ENCODE measurements at places on chromosomes 11 and 22. TPM values are rescaled to one million over a fixed set of nuclear protein-coding genes. Genes with fewer than 3 reads are reported as not detected.

SLC1A2 gene
- total RNA-seq = under 0.01 TPM

C11orf16 gene
- total RNA-seq = not detected

- DNase-seq = peak; percentile 75
These were observed 71.4 kb upstream of the MPEG1 start for GRCh38 chr11:59283825-59284772.

GAB4 gene
- total RNA-seq = 0.81 TPM

GRCh38 chr11:45096636-45097035, 49.8 kb upstream of the PRDM11 start:
- DNase-seq = no peak

DNA sequence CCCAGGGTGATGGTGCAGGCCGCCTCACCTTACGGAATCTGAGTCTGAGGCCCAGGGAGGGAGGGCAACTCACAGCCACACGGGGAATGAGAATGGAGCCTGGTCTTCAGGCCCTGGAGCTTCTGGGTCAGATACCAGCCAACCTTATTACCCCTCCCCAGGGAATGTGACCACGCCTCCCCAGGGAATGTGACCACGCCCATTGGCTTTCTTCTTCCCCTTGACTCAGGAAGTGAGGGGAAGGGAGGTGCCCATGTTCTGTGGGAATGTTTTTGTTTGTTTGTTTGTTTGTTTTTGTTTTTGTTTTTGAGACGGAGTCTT, 57.5 kb upstream of the RBFOX2 start:
- DNase-seq = no peak

All from hematopoietic multipotent progenitor cell (in vitro differentiated cells).